ENCODE measurements at places on chromosomes 1 and 21. TPM values are rescaled to one million over a fixed set of nuclear protein-coding genes. Genes with fewer than 3 reads are reported as not detected.

GRCh38 chr1:181057079-181057478 lies 23.3 kb downstream of the MR1 start:
- H3K4me3 ChIP-seq = no peak overlapping the region
- H3K27me3 ChIP-seq = no peaks in the 10 kb centered on the region
- no peak for DNase-seq
- peaks cover under 1% of the 10 kb centered on the region for H3K4me1 ChIP-seq
- H3K36me3 ChIP-seq = no peaks in the 10 kb centered on the region

DNA sequence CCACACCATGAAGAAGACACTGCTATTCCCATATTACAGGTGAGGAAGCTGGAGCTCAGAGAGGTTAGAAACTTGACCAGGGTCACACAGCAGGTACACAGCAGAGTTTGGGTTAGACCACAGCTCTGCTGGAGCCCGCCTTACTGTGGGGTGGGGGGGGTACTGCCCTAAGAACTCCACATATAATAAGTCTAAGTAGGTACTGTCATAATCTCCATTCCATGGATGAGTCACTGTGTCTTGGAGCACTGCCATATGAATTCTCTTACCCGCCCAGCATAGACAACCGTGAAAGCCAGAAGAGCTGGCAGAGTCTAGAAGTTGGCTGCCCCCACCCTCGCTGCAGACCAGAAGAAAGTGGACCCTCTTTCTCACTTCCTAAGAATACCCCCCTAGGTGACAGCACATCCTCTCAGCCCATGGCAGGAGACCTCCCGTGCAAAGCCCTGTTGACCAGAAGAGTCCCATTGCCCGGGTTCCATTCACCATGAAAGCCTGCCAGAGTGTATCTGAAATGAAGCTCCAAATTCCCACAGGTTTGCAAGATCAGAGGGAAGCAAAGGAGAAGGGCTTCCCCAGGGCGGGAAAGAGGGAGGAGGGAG lies 5.2 kb upstream of the PLA2G2D start:
- H3K27ac ChIP-seq = no peak overlapping the region
- DNase-seq = peak; percentile 67
- no peaks in the 10 kb centered on the region for H3K36me3 ChIP-seq

- peaks cover 14% of the 10 kb centered on the region for H3K4me1 ChIP-seq
- H3K4me3 ChIP-seq = no peak overlapping the region
- H3K36me3 ChIP-seq = no peaks in the 10 kb centered on the region
- no peak overlapping the region for H3K27ac ChIP-seq
These were observed 2.1 kb downstream of the FHAD1 start for GRCh38 chr1:15249081-15249480.

Gene HSPB7
- total RNA-seq = not detected

Gene SEMA6C
- total RNA-seq = 0.06 TPM

Gene RPTN
- not detected for total RNA-seq

DNA sequence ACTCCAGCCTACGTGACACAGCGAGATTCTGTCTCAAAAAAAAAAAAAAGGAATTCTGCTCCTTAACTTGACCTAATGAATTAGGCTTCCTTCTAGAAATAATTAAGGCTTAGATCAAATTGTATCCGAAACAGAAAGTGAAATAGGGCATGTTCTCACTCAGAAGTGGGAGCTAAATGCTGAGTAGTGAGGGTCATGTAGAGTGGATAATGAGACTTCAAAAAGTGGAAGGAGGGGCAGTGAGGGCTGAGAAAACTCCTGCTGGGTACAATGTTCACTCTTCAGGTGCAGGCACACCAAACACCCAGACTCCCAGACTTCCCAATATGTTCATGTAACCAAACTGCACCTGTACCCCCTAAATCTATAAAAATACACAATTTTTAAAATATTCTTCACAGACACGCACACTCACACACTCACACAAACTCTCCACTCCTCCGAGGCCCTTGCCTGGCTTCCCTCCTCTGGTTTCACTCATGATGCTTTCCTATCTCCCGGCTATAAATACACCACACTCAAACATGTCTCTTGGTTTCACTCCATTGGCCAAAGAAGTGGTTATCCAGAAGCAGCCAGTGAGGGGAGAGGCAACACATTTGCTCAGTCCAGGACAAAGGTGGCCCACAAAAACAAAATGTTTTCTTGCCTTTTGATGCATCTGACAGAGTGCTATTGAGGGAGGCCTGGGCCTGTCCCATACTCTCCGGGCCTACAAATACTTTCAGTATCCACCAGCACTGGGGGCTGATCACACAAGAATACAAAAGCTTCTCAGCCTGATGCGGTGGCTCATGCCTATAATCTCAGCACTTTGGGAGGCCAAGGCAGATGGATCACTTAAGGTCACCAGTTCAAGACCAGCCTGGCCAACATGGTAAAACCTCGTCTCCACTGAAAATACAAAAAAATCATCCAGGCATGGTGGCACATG lies 249.2 kb downstream of the TOMM20 start:
- no peak overlapping the region for H3K27ac ChIP-seq
- DNase-seq = no peak
- H3K4me1 ChIP-seq = no peaks in the 10 kb centered on the region
- H3K27me3 ChIP-seq = no peaks in the 10 kb centered on the region
- H3K4me3 ChIP-seq = no peak overlapping the region

- no peaks in the 10 kb centered on the region for H3K27me3 ChIP-seq
- no peaks in the 10 kb centered on the region for H3K36me3 ChIP-seq
- no peak overlapping the region for H3K27ac ChIP-seq
- H3K4me3 ChIP-seq = no peak overlapping the region
- DNase-seq = no peak
- H3K4me1 ChIP-seq = no peaks in the 10 kb centered on the region
These were observed 125.6 kb upstream of the LMO4 start for GRCh38 chr1:87202922-87203655.
